ENCODE measurements at places on chromosomes 11 and 22.
A peak's percentile ranks its signal among the peaks of the same experiment; 100 is the strongest.

DNA sequence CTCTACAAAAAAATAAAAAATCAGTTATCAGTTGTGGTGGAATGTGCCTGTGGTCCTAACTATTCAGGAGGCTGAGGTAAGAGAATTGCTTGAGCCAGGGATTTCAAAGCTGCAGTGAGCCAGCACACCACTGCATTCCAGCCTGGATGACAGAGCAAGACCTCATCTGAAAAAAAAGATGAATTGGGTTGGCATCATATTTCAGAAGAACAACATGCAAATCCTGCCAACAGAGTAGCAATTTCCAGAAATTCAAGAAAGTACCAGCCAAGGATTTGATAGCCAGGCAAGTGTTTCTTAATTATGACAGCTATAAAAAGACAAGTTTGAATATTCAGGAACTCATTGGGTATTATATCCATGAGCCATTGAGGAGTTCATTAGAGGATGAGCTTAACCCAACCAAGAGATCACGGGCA lies 75.2 kb downstream of the USP47 start:
- peaks cover 8% of the 10 kb centered on the region for H3K4me1 ChIP-seq
- no peak overlapping the region for H3K4me3 ChIP-seq
- DNase-seq, result no peak
- no peak overlapping the region for H3K27ac ChIP-seq

DNA sequence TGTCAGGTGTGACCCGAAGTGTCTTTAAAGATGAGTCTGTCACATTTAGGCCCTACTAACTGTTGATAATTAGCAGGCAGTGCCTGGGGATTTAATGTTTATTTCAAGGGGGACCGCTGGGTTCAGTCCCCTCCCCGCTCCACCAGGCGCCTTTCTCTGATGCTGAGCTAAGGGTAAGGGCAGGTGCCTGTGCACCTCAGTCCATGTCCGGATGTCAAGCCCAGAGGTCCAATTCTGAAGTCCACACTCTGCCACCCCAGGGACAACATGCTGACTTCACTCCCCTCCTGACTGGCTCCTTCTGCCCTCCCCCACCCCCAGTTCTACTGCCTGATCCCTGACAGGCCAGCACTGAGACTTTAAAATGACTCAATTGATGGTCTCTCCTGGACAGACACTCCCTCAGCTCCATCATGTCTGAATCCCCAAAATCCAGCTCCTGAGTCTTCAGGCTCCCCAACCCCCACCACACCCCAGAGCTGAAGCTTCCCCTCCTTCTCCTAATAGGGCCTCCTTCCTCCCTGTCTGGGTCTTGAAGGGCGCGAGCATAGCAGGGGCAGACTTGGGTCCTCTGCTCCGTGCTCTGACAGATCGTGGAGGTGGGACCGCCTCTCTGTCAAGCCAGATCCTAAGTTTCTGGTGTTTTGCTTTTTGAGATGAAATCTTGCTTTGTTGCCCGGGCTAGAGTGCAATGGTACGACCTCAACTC lies 49.8 kb upstream of the ANO1 start:
- no peak overlapping the region for H3K27ac ChIP-seq
- no peak for DNase-seq
- H3K36me3 ChIP-seq, result no peaks in the 10 kb centered on the region
- peaks cover 32% of the 10 kb centered on the region for H3K4me1 ChIP-seq

- no peak overlapping the region for H3K4me3 ChIP-seq
- DNase-seq, result no peak
- peaks cover 88% of the 10 kb centered on the region for H3K36me3 ChIP-seq
Observed at GRCh38 chr11:61844909-61845565, 16.9 kb downstream of the FADS2 start.

- no peaks in the 10 kb centered on the region for H3K27me3 ChIP-seq
- peaks cover 13% of the 10 kb centered on the region for H3K4me1 ChIP-seq
- H3K36me3 ChIP-seq, result peaks cover 49% of the 10 kb centered on the region
- no peak overlapping the region for H3K4me3 ChIP-seq
Observed at GRCh38 chr22:49797706-49798105, 30.0 kb downstream of the BRD1 start.

DNA sequence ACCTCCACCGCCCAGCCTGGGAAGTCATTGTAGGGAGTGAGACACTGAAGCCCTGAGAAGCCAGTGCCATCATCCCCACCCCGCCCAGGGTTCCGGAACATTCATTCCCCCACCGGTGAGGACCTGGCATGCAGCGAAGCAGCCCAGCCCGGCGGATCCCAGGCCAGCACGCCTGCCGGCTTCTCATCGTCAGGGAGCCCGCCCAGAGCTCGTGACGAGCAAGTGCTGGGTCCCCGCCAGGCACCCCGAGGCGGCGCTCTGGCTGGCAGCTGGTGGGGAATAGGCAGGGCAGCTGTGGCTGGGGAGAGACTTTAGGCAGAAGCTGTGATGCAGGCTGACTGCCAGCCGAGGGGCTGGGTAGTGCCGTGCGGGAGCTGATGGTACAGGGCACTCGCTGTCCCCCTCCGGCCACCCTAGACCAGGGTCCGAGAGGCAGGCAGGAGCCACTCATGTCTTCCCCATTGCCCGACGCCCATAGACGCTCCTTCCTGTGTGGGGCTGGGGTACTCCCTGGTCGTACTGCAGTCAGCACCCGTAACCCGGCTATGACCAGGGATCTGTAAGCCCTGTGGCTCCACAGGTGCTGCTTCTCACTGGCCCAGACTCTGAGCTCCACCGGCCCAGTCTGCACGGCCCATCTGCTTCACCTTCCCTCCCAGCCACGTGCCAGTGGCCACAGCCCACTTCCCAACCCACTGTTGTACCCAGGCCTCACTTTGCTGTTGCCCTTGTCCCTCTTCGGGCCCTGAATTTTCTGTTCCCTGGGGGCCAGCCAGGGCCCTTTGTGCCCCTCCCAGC lies 24.5 kb upstream of the CABP7 start:
- H3K4me3 ChIP-seq, result no peak overlapping the region
- no peak for DNase-seq
- no peak overlapping the region for H3K27ac ChIP-seq

GRCh38 chr11:1206391-1207271 lies 16.2 kb upstream of the MUC5B start:
- no peak overlapping the region for H3K27ac ChIP-seq
- no peaks in the 10 kb centered on the region for H3K36me3 ChIP-seq
- peaks cover 20% of the 10 kb centered on the region for H3K27me3 ChIP-seq

GRCh38 chr11:70415191-70415590 lies 16.9 kb downstream of the CTTN start:
- H3K4me3 ChIP-seq, result no peak overlapping the region
- DNase-seq, result no peak
- H3K4me1 ChIP-seq, result peaks cover 8% of the 10 kb centered on the region
- H3K27me3 ChIP-seq, result no peaks in the 10 kb centered on the region
- H3K27ac ChIP-seq, result no peak overlapping the region

DNA sequence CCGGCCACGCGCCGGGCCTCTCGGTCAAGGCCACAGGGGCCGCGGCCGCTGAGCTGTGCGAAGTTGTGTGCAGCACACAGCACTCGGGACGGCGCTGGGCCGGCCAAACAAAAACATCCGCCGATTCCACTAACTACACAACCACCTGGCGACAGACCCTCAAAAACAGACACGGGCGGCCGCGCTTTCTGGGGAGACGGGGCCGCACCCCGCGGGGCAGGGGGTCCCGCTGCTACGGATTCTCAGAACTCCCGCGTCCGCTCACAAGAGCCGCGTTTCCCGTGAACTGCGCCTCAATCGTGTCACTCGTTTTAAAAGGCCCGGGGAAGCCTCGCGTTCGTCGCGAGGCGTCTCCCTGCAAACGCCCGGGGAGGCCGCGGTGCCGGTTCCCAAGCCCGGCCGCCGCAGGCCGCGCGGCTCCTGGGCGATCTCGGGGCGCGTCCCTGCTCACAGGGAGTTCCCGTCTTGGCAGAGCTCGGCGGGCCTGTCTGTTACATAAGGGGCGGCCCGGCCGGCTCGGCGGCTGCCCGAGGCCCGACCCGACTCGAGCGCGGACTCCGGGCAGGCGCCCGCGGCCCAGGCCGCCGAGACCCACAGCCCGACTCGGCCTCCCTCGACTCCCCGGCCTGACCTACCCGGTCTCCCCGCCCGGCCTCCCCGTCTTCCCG lies 936 bp downstream of the BRD1 start:
- peaks cover 37% of the 10 kb centered on the region for H3K4me1 ChIP-seq
- peaks cover 46% of the 10 kb centered on the region for H3K36me3 ChIP-seq
- DNase-seq, result peak; percentile 55
- peaks cover 15% of the 10 kb centered on the region for H3K27me3 ChIP-seq
